ENCODE measurements at places on chromosomes 7 and 10.
A peak's percentile ranks its signal among the peaks of the same experiment; 100 is the strongest.

- DNase-seq, result no peak
These were observed 29.1 kb downstream of the MCU start for GRCh38 chr10:72720814-72721660.

DNA sequence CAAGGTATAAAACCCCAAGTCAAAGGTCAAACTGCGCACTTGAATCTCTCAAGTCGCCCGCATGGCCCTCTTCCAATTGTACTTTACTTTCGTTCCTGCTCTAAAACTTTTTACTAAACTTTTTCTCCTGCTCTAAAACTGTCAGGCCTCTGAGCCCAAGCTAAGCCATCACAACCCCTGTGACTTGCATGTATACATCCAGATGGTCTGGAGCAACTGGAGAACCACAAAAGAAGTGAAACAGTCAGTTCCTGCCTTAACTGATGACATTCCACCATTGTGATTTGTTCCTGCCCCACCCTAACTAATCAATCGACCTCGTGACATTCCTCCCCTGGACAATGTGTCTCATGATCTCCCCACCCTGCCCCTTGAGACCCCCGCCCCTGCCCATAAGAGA, 35.6 kb upstream of the PIK3CG start:
- no peak for DNase-seq

- no peak for DNase-seq
These were observed 169.1 kb downstream of the PTEN start for GRCh38 chr10:88032566-88032965.

DNA sequence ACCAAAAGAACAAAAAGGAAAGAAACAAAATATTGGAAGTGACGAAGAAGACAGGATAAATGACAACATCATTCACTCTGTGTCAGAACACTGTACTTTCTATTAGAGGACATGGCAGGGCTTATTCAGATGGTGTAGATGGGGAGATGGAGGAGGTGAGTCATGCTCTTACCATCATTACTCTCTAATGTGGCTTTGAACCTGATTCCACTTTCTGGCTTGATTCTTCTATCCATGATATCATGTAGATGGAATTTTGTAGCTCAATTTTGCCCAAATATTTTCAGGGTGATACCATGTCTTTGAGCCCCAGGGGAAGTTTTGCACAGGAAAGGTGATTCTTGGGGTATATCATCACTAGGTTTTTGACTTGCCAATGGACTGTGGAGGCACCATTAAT, 91.7 kb downstream of the CFAP58 start:
- no peak for DNase-seq

DNA sequence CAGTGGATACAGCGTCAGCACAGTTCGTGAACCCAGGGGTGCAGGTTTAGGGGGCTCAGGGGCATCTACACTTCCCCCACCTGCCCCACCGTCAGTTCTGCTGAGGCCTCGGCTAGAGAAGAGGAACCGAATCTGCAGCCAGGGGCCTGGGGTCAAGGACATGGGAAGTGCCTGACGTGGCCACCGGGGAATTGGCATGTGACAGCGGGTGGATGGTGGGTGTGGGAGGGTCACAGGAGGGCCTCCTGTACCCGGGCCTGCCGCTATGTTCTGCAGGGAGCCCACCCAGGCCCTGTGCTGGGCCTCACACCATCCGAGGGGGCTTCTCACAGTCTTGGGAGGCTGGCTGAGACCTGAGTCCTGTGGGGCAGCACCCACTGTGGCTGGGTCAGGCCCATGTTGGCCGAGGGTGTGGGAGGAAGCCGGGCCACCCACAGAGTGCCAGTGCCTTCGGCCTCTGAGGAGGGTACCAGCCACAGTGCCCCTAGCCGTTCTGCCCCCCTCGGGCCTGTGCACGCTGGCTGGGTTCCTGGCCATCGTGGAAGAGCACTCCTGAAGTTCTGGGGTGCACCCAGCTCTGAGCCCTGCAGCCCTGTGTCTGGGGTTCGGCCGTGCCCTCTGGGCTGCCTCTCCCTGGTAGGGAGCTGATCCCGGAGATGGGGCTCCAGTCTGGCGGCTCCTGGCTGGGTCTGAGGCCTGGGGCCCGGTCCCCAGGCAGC, 5.9 kb downstream of the TTYH3 start:
- DNase-seq, result no peak

DNA sequence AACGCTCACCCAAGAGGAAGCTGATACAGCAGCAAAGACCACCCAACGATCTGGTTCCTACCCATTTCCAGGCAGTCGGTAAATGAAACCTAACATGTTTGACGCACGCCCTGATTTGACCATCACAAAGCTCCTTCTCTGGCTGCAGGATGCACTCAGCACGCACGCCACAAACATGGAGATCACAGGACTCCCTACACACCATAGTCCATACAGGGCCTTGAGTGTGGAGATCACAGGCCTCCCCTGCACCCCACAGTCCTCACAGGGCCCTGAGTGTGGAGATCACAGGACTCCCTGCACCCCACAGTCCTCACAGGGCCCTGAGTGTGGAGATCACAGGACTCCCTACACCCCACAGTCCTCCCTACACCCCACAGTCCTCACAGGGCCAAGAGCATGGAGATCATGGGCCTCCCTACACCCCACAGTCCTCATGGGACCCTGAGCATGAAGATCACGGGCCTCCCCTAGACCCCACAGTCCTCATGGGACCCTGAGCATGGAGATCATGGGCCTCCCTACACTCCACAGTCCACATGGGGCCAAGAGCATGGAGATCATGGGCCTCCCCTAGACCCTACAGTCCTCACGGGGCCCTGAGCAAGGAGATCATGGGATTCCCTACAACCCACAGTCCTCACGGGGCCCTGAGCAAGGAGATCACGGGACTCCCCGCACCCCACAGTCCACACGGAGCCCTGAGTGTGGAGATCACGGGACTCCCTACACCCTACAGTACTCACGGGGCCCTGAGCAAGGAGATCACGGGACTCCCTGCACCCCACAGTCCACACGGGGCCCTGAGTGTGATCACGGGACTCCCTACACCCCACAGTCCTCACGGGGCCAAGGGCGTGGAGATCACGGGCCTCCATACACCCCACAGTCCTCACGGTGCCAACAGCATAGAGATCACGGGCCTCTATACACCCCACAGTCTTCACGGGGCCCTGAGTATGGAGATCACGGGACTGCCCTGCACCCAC, 409.2 kb downstream of the DNAJB6 start:
- no peak for DNase-seq

- no peak for DNase-seq
These were observed 206.6 kb downstream of the BAMBI start for GRCh38 chr10:28883741-28884423.

DNA sequence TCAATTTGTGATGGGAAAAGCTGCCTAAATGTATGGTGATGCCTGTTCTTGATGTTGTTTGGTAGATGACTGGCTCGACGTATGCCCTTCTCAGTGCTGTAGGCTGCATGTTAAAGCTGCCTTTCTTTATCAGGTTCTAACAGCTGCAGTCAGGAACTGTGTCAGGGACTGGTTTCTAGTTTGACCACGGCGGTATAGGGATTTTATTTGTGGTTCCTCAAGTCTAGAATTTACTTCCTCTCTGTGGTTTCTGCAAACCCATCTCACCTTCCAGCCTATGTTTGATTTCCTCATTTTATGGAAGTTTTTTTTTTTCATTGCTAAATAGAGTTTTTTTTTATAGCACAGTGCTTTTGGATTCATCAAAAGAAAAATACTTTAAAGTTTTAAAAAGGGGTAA, 26.5 kb downstream of the LMTK2 start:
- DNase-seq, result no peak

DNA sequence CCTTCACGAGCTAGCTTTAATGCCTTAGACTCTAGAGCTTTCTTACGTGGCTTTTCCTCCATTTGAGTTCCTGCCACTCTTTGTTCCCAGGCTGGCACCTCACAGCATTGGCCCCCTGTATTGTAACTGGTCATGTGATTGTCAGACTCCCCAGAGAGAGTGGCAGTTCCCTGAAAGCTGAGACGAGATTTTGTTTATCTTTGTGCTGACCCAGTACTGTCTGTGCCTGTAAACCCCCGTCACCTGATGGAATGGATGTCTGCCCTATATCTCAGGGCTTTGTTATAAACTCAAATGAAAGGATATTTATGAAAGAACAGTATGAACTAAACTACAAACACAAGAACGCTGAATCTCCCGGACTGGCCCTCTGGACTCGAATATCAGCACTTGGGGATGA, 13.0 kb downstream of the NOBOX start:
- DNase-seq, result no peak

DNA sequence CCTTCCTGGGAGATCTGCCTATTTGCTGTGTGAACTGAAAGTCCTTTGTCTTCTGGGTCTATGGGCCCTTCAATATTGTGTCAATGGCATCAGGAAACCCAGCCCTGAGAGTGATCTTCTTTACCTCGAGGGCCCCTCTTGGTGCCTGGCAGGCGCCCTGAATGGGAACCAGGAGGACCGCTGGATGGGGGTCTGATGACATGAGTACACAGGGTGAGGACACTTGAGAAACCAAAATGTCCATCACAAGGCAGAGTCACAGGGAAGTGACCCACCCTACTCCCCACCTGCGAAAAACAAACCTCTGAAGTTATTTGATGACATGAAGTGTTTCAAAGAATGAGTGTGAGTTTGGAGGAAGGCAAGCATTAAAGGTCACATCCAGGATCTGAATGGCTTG, 17.3 kb downstream of the SFTPA1 start:
- no peak for DNase-seq

GRCh38 chr7:28732071-28732869, 225.9 kb downstream of the TRIL start:
- DNase-seq, result peak; percentile 39

DNA sequence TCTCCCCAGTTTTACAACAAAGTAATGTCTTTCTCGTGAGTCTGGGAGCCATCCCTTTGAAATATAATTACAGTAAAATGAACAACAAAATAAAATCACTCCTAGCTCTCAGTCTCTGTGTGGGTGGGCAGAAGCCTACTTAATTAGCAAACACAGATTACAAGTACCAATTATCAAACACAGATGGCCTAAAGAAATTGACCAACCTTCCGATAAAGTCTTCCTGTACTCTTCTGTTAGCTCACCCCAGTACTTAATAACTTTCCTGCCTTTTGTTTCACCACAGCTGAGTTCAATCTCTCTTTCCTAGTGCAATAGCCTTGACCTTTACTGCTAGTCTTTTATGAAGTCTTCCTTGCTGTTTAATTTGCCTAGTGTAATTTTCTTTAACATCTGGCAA, 719.2 kb upstream of the MBL2 start:
- no peak for DNase-seq

GRCh38 chr7:105896407-105896911, 20.1 kb upstream of the ATXN7L1 start:
- DNase-seq, result no peak

DNA sequence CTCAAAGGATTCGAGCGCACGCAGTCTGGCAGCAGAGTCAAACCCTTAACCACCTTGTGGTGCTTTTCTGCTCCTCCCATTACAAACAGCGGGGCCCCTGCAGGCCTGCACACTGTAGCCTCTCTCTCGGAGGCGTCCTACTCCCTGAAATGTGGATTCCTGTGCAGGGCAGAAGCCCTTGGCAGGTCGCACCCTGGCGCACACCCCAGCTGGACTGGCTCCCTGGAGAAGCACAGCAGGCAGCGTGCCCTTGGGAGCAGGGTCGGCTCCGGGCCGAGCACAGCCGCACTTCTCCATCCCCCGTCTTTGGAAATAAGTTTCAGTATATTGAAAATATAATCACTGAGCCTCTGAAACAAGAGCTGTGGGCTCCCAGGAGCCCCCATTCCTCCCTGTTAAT, 144.1 kb downstream of the C10orf105 start:
- peak; percentile 41 for DNase-seq

- no peak for DNase-seq
These were observed 51.3 kb downstream of the CLEC2L start for GRCh38 chr7:139574618-139575337.

DNA sequence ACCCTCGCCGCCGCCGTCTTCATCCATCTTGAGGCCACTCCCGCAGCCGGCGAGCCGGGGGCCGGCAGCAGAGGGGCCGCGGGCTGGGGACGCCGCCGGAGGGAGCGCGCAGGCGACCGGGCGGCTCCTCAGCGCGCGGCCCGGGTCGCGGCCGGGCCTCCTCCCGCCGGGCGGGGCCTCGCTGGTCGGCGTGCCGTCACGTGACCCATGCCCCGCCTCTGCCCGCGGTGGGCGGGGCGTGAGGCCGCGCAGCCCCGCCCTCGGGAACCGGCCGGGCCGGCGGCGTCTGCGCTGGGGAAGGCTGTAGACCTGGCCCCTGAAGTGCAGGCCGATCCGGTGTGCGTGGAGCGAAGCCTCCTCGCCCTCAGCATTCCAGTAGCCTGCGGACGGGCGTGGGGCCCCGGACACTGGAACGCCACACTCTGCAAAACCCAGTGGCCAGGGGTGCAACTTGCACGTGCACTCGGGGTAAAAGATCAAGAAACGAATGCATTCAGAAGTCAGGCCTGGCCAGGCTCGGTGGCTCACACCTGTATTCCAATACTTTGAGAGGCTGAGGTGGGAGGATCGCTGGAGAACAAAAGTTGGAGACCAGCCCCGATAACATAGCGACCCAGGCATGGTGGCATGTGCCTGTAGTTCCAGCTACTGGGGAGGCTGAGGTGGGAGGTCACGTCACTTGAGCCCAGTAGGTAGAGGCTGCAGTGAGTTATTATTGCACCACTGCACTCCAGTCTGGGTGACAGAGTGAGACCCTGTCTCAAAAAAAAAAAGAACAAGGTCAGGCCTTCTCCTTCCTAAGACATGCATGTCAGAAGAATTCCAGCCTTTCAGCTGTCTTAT, at the start of gene CYTH3:
CYTH3 (minus strand) TSS at position 144 of the 843 bp plus-strand sequence; CDS start at position 27, 117 bp downstream.
- DNase-seq, result peak; percentile 90

Measured in ovary (tissue), 10 donors.